Activated naive CD4-positive, alpha-beta T cell (primary cell): ENCODE measurements at places on chromosomes 6 and 20.

DNA sequence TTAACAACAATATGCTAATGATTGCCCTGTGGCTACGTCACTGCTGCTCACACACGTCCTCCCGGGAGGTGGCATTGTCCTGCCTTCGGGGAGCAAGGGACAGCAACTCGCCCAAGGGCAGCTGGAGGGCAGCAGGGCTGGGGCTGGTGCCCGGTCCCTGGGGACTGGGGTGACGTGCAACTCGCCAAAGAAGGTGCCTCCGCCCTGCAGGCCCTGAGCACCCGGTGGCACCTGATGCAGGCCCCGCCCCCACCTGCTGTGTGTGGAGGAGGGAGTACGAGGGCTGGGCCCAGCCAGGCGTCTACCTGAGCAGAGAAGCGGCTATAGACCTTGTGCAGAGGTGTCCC, 64.8 kb upstream of the SLCO4A1 start:
- no peak for DNase-seq

- DNase-seq = no peak
Measured at GRCh38 chr6:75272145-75272840, 12.3 kb downstream of the TMEM30A start.

- no peak for DNase-seq
Measured at GRCh38 chr20:58783511-58784011, 67.1 kb downstream of the GNAS-AS1 start.

DNA sequence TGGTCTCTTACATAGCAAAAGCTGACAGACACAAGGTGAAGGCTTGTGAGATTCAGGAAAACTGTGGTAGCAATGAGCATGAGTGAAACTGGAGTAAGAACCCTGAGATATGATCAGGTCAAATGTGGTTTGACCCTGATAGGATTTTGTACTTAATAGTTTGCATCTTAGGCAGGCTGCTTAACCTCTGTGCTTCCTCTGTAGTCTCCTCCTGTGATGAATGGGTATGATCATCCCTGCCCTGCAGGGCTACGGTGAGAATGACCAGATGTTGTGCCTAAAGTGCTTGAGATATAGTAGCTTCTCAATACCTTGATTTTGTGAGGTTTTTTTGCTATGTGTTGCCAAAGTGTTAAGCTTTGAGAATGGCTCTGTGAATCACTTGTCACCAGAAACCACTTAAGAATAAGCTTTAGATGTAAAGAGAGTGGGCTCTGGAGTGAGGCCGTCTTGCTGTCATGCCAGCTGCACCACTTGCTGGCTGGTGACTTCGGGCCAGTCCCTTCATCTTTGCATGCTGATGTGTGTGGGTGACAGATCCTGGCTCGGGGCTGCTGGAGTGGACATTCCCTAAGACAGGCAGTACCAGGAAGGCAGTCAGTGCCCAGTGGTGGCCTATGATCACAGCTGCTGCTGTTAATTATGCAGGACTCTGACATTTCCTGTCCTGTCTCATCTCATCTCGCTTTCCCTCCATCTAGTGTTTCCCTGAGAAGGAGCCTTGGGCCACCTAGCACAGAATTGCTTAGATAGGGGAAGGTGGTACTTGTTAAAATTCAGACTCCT, 254.7 kb downstream of the NFATC2 start:
- DNase-seq = no peak

- no peak for DNase-seq
Measured at GRCh38 chr20:1467082-1467354, 369 bp upstream of the NSFL1C start.

DNA sequence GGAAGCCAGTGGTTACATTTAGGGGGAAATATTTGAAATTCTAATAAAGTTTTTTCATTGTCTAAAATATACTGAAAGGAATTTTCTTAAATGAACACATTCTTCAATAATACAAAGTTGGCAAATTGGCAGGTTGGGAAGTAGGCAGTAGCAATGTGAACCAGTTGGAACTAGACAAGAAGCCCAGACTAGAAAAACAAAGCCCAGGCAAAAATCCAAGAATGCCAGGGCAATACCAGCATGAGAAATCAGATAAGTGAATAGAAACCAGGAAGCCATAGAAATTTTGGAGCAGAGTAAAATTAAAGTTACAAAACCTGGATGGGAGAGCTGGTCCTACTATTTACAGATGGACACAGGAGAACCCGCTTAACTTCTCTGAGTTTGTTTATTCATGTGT, 52.2 kb downstream of the TPBG start:
- DNase-seq = no peak

DNA sequence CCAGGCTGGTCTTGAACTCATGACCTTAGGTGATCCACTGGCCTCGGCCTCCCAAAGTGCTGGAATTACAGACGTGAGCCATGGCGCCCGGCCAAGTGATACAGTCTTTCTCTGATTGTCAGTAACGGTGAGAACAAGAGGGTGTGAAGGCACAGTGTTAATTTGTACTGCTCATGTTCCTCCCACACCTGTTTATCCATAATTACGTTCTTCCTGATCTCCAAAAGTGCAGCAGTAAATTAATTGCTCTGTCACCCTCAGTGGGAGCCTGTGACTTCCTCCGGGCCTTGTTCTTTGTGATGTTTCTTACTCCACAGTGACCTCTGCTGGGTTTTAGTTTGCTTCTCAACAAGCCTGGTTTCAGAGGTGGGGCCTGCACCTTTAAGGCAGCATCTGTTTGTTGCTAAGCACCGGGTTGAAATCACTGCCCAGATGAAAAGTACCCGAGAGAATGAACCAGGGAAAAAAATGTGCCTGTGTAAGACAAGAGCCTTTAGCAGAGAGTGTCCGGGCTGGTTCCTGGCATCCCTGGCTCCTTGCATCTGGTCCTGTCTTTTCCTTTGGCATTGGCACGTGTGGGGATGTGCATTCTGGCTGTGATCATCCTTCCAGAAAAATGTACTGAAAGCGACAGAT, 89.1 kb upstream of the CLDN20 start:
- no peak for DNase-seq

- DNase-seq = no peak
Measured at GRCh38 chr20:41111578-41111951, 25.8 kb upstream of the PLCG1 start.

- DNase-seq = no peak
Measured at GRCh38 chr20:21941941-21942805, 236.7 kb downstream of the PAX1 start.

GRCh38 chr6:110810896-110811586, 4.2 kb downstream of the CDK19 start:
- DNase-seq = no peak

DNA sequence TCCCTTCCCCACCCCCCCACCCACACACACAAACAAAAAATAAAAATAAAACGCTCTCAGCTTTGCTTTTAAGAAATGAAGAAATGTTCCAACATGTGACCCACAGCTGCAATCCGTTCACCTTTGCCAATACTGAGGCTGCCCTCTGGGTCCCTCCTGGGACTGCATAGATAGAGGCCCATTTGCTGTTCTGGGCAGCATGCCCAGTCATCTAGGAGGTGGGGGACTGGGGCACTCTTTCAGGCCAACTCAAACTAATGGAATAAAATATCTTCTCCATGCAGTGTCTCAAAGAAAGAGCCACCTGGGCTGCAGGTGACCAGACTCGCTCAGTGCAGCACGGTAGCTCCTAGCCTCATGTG, 79.9 kb downstream of the SLC22A3 start:
- DNase-seq = no peak
